ENCODE measurements at places on chromosomes 13 and 19.
A peak's percentile ranks its signal among the peaks of the same experiment; 100 is the strongest.

DNA sequence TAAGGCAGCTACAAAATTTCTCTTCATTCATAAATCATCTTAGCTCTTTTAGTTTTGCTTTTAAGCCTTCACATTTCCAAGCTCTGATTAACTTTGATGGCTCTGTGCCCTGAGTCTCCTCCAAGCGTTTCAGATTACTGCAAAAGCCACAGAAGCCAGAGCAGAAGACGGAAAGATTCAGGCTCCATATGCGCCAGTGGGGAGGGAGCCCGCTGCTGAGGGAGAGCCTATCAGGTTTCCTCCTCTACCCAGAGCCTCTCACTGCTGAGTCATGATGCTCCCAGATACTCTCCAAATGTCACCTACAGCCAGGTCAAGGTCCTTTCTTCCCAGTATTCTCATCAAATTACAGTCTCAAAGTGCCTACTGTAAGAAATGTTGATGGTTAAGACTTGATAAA, 193.6 kb downstream of the RAP2A start:
- DNase-seq, result no peak

GRCh38 chr13:110664041-110664440, 41.9 kb downstream of the CARS2 start:
- peak; percentile 28 for DNase-seq

GRCh38 chr13:67515895-67516294, 285.8 kb upstream of the PCDH9 start:
- DNase-seq, result no peak

GRCh38 chr13:107842562-107843180, 372.7 kb downstream of the LIG4 start:
- DNase-seq, result no peak

DNA sequence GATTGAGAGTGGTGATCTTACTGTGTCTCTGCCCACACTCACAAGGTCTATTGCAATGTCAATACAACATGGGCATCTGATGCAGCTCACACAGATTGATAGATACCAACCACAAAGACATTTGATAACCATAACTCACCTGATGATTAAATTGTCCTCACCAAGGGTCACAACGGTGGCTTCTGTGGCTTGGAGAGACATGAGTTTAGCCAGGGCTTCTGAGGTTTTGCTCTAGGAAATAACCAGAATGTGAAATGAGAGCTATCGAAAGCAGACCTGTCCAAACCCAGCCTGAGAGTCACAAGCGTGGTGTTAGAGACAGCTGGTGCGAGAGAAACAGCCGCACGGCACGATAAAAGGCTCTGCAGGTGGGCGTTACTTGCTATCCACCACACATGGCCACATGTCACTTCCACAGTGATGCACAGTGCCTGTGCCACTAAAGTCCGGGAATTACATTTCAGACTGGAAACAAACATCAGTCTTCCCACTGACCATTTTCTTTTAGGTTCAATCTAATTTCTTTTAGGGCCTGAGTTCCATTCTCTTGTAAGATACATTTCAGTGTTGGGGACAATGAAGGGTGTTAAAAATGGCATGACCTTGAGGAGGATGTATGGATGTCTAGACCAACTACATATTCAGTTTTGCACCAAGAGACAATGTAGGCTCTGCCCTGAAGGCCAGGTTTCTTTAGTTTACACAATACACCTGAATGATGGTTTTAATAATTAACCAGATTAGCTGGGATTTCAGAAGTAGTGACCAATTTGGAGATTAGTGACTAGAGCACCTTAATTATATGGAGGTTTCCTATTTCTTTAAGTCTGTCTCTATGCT, 53.7 kb downstream of the ATP7B start:
- no peak for DNase-seq

DNA sequence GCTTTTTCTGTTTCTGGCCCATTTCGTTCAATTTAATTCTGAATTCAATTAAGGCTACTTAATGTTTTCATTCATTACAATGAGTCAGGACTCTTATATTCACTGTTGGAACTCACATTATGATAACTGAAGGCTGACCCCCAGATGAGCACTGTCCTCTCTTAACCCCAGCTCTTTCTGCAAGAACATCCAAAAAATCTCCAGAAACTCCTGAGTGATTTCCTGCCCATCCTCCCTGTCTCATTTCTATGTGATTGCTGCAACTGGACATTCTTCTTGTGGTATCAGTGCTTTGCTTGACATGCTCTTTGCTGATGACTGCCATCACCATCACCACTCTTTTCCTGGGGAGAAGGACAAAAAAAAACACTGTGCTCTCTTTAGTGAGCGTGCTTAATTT, 240.3 kb downstream of the SPRY2 start:
- no peak for DNase-seq

DNA sequence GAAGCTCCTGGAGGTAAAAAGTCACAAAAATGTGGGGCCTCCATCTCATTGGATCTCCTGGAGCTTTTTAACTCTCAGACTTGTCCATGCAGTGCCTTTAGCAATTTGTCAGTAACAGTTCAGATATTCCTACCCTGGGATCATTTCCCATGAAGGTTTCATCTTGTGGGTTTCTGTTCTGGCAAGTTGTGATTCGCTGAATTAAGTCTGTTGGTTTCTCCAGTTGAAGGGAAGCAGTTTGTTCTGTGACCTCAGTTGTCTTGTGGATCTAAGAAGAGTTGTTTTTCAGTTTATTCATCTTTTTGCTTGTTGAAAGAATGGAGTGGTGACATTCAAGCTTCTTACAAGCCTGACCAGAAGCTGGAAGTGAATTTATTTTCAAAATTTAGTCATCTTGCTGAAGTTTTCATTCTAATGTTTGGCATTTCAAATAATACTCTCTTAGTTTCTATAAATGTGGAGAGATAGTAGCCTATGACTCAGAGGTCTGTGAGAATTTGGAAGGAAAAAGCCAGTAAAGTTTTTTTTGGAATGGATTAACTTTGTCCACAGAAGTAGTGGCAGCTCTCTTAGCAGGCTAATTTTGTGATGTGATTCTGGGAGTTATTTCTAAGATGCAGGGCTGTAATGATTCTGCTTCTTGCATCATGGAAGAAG, 120.1 kb upstream of the CSNK1A1L start:
- DNase-seq, result no peak

- no peak for DNase-seq
These were observed 40.2 kb downstream of the BRD4 start for GRCh38 chr19:15292140-15292539.

DNA sequence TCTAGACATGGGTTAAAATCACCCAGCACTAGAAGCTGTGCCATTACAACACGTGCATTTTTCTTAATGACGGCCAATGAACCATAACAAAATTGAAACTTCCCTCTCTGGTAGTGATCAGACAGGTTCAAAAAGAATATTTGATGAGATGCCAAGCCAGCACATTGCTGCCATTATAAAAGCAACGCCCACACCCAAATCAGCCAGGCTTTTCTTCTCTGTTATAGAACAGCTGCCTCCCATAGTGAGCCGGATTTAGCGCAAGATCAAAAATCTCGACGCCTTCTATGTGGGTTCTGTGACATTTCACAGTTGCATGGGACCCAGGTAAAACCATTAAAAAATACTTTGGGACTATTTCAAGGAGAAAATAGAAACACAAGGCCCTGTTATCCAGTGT, 1158.0 kb downstream of the EFNB2 start:
- DNase-seq, result no peak

GRCh38 chr13:22693691-22694090, 487.1 kb upstream of the SGCG start:
- DNase-seq, result no peak

DNA sequence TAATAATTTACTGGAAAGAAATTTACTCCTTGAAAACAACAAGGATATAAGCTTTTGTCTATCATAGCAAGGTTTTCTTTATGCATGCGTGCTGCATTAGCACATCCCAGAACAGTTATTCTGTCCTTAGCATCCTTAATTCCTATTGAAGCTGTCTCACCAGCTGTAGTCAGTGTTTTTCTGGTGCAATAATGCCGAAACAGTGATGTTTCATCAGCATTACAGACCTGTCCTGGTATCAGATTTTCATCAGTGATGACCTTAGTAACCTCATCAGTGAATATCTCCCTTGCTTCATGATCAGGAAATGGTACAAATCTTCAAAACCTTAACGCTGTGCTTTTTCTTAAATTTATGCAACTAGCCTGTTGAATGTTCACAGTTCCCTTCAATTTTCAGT, 264.7 kb upstream of the STARD13 start:
- DNase-seq, result no peak

- DNase-seq, result no peak
These were observed 118.9 kb downstream of the LIG4 start for GRCh38 chr13:108096301-108096915.

- no peak for DNase-seq
These were observed 134.7 kb downstream of the MTUS2 start for GRCh38 chr13:28954810-28955209.

- no peak for DNase-seq
These were observed 18.5 kb upstream of the STARD13 start for GRCh38 chr13:33303855-33304597.

DNA sequence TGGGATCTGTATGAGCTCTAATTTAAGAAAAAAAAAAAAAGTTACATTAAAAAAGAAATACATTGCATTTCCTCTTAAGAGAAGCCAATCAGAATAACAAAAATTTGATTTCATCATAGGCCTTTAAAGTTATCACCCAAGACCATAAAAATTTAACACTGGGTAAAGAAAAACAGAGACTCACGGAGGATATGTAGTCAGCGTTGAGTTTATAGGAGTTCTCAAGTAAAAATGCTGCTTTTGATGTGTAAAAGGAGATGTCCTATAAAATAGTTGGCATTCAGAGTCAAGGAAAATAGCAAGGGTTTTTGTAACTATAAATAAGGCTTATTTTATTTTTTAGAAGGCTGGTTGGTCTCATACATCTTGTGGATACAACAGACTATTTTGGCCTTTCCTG, 191.1 kb downstream of the EFNB2 start:
- no peak for DNase-seq

DNA sequence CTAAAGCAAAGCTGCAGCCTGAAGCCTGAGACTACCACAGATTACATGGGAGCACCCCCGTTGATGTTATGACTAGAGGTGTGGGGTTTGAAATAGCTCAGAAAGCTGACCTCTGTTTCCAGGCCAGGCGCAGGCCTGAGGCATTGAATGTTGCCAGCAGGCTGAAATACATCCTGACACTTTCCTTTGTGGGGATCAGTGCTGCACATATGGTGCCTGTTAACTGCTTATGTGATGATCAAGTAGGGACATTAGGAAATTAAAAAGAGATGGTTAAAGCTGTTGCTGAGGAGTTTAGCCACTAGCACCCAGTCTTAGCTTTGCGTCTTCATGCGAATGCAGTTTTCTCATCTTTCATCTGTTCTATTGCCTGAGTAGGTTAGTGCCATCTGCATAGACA, 83.2 kb downstream of the CCNA1 start:
- DNase-seq, result no peak

- no peak for DNase-seq
These were observed 3.3 kb downstream of the ZBTB45 start for GRCh38 chr19:58516246-58516836.

- DNase-seq, result no peak
These were observed 275.6 kb downstream of the TSHZ3 start for GRCh38 chr19:31073485-31074198.

GRCh38 chr19:48181505-48181904, 11.0 kb downstream of the ZSWIM9 start:
- no peak for DNase-seq

GRCh38 chr19:17855280-17856152, 4.2 kb upstream of the RPL18A start:
- DNase-seq, result peak; percentile 77

GRCh38 chr13:97194479-97194878, 27.7 kb upstream of the MBNL2 start:
- no peak for DNase-seq

DNA sequence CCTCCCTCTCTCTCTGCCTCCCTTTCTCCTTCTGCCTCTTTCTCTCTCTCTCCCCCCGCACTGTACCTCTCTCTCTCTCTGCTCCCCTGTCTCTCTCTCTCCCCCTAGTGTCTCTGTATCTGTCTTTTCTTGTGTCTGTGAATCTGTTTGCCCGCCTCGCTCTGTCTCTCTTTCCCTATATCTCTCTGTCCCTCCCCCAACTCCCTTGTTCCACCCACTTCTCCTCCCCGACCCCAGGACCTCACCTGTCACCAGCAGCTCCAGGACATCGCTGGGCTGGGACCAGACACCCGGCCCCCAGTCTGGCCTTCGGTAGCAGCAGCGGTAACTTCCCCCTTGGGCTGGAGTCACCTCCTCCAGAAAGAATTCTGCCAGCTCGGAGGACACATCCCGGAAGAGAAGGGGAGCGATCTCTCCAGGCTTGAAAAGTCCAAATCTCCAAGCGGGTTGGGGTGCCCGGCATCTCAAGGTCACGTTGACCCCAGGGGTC, 3.9 kb downstream of the OSCAR start:
- peak; percentile 71 for DNase-seq

GRCh38 chr13:27182844-27183497, 11.4 kb upstream of the USP12 start:
- no peak for DNase-seq

DNA sequence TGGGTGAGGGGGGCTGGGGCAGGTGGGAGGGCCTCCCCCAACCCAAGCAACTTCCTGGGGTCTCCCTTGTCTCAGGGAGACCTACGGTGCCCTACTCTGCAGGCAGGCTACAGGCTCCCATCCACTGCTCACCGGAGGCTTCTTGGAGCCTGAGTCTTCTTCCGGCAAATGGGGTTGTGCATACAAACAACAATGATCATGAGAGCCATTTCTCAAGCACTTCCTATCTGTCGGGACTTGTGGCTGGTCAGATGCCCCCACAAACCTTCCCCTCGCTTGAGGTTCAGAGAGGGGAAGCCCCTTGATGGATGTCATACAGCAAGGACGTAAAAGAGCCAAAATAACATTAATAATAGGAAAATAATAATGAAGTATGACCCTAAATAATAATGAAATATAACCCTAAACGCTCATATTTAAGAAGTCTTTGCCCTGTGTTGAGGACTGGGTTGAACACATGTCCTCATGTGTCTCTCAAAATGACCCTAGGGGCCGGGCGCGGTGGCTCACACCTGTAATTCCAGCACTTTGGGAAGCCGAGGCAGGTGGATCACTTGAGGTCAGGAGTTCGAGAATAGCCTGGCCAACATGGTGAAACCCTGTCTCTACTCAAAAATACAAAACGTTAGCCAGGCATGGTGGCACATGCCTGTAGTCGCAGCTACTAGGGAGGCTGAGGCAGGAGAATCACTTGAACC, 727 bp downstream of the CD37 start:
- no peak for DNase-seq

DNA sequence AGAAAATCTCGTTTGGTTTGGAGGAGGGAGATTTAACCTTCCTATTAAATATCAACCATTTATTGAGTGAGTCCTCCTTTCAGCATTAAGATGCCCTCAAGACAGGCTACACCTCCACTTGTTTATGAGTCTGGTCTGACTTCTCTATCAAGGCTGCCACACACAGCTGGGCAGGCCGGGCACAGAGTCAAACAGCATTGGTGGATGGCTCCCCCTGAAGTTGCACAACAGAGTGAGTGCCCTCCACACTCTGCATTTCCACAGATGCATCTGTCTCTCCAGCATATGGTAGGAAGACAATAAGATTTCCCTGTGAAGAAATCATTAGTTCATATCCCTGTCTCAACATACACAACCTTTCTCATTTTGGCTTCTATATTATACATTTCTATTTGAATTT, 31.4 kb downstream of the PHF11 start:
- DNase-seq, result peak; percentile 71

- DNase-seq, result peak; percentile 38
These were observed 1.2 kb downstream of the PPP1R37 start for GRCh38 chr19:45094137-45094536.

Data from HL-60 (cell line).